Stimulated activated CD8-positive, alpha-beta memory T cell treated with anti-CD3 and anti-CD28 coated beads, Interleukin-15, amount 100 ng/mL, for 24 hours (primary cell): ENCODE measurements at places on chromosomes 4 and X.

GRCh38 chr4:144627663-144628076 is 18.3 kb upstream of the HHIP start:
- no peak for DNase-seq

- no peak for DNase-seq
Observed at GRCh38 chrX:77446908-77447652, at the start of gene FGF16. FGF16 (plus strand) TSS chrX:77447389; CDS start chrX:77447675, 286 bp downstream.

DNA sequence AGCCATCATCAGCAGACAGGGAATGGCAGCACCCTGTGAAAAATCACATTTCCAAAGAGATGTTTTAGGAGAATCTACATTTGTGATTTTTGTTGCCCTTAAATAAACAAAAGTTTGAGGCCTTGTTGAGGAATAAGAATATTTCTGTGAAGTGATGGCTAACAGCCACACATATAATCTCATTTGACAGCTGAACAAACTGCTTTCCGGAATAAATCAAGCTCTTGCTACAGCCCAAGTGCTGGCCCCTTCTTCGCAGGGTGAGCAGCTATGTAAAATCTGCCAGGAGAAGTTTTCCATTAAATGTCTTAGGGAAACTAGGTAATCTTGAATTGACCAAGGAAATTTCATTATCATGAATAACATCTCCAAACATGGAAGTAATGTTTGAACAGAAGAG is 106.4 kb upstream of the GPM6B start:
- DNase-seq: no peak

GRCh38 chrX:21151051-21151450 is 223.2 kb upstream of the CNKSR2 start:
- DNase-seq: no peak

DNA sequence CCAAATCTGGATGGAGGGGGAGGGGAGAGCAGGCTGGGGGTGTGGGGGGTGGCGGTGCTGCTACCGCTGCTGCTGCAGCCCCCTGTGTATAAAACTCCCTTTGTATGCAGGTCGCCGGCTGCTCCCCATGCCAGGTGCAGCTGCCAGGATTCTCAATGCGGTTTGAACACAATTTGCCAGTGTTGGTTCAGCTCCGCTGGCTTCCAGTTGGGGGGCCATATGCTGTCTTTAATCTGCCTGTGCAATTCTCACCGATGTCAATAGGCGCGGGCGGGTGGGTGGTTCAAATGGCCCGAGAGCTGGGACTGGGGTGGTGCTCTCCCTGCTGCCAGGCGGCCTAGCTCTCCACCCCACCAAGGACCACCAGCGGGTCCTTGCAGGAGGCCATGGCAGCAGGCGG is 257.6 kb downstream of the BCOR start:
- DNase-seq: no peak

- no peak for DNase-seq
Observed at GRCh38 chrX:28311466-28311865, 275.8 kb upstream of the IL1RAPL1 start.

GRCh38 chrX:72304877-72305276 is 837 bp downstream of the CITED1 start:
- no peak for DNase-seq

- no peak for DNase-seq
Observed at GRCh38 chr4:155681886-155682285, 15.2 kb downstream of the GUCY1A1 start.

GRCh38 chrX:16664626-16665025 is 14.7 kb downstream of the S100G start:
- DNase-seq: no peak

- no peak for DNase-seq
Observed at GRCh38 chrX:69133921-69134542, 31.2 kb downstream of the PJA1 start.

- DNase-seq: no peak
Observed at GRCh38 chr4:39712819-39713607, 15.1 kb downstream of the UBE2K start.

DNA sequence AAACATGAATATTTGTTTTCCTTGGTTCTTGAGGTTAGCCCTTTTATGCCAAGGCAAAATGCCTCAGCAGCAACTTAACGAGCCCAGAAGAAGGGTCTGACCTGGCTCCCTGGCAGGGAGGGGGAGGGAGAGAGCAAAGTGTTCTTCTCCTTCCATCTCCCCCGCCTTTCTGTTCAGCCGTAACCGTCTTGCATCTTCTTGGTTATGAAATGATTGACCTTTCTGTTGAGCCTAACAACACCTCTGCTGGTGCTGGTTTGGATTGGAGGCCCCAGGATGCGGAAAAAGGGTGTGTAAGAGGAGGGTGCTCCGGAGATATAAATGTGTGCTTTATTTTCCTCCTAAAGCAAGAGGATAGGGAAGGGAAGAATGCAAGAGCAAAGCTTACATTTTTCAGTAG is 44.7 kb downstream of the PTTG2 start:
- DNase-seq: no peak

GRCh38 chr4:128315756-128316520 is 28.3 kb upstream of the PGRMC2 start:
- DNase-seq: no peak

DNA sequence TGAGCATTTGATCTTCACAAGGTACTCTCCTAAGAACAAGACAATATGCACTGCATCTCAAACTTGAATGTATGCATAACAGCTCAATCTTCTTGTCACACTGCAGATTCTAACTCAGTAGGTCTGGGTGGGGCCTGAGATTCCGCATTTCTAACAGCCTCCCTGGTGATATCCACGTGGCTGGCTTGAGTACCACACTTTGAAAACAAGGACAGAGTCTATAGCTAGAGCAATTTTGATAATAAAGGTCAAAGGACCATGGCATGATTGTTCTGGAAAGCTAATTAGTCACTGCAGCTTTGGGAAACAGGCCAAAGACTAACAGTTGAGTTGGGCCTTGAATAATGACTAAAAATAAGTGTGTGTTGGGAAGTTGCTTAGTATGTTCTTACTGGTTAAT is 213.3 kb downstream of the GBA3 start:
- no peak for DNase-seq

DNA sequence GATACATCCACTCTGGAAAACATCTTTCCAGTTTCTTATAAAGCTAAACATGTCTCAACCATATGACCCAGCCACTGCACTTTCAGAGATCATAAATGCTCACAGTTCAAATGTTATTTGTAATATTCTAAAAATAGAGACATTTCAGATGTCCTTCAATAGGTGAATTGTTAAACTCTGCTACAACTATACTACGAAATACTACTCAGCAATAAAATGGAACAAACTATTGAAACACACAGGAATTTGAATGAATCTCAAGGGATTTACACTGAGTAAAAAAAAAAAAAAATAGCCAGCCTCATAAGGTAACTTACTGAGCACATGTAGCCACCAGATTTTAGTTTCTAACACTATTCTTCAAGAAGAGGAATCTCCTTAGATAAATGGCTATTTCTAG is 253.9 kb downstream of the PCDH18 start:
- no peak for DNase-seq

- no peak for DNase-seq
Observed at GRCh38 chr4:152436384-152436783, 99.5 kb downstream of the FBXW7 start.

GRCh38 chr4:155433636-155434360 is 57.0 kb upstream of the MAP9 start:
- no peak for DNase-seq

- no peak for DNase-seq
Observed at GRCh38 chr4:168212656-168213055, 105.9 kb downstream of the DDX60 start.

DNA sequence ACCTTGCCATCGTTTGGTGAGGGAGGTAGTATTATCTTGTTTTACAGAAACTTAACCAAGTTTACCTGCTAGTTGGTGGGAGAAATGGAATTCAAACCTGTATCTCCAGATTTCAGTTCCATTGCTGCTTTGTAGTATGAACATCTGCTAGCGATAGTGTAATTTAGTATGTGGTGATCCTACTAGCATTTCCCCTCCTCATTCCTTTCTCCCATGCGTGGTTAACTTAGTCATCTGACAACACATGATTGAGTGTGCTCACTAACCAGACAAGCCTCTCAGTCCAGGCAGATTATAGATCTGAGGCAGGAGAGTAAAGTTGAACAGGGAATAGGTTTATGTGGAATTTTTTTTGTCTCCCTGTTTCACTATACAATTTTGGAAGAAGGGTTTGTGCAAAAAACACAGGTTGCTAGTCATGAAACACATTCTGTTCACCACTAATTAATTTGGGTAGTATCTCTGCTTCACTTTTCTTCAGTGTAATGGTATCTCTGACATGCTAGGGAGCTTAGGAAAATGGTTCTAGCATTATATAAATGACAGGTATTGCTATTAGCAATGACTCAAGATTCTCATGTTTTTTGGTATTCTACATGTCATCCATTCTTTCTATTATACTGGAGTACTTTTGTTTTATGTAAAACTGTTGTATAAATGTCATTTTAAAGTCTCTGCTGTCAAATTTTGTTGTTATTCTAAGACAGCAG is 21.7 kb downstream of the RBPJ start:
- no peak for DNase-seq

DNA sequence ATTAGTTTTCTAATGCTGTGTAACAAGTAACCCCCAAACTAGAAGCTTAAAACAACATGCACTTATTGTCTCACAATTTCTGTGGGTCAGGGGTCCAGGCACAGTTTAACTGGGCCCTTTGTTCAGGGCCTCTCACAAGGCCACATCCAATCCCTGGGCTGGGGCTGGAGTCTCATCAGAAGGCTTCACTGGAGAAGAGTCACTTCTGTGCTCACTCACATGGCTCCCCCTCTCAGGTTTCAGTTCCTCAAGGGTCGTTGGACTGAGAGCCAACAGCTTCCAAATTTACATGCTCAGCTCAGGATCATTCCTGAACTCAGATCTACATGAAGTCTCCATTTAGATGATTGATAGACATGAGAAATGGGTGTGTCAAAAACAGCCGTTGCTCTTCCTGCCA is 77.1 kb downstream of the EVC start:
- no peak for DNase-seq

- DNase-seq: no peak
Observed at GRCh38 chr4:86848136-86848535, 1.0 kb downstream of the SLC10A6 start.

DNA sequence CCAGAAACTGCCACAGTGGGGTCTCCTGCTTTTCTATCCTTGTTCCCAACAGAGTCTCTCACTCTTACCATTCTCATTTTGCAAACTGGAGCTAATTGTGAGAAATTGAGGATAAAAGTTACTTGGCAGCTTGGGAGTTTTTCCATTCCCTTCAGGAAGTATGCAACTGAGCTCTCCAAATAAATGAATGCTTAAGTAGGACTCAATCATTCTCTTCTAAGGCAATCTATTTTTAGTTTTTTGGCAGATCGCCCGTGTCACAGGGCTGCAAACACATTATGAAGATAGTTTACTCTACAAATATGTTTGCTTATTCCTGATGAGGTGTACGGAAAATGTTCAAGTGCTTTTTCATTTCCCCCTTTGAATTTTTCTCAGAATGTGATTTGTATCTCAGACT is 5.3 kb downstream of the ASB11 start:
- no peak for DNase-seq

DNA sequence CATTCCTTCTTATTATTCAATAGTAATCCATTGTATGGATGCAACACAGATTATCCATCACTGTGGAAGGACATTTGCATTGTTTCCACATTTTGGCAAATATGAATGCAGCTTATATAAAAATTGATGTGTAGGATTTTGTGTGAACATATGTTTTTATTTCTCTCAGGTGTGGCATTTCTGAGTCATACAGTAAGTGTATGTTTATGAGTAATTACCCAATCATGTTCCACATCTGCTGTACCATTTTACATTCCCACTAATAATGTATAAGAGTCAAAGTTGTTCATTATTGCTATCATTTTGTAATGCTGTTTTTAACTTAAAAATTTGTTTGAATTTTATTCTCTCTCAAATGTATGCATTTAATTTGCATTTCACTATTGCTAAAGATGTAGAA is 25.5 kb downstream of the MAGEA4 start:
- DNase-seq: no peak

- DNase-seq: no peak
Observed at GRCh38 chrX:85004255-85004654, 578 bp downstream of the APOOL start.

DNA sequence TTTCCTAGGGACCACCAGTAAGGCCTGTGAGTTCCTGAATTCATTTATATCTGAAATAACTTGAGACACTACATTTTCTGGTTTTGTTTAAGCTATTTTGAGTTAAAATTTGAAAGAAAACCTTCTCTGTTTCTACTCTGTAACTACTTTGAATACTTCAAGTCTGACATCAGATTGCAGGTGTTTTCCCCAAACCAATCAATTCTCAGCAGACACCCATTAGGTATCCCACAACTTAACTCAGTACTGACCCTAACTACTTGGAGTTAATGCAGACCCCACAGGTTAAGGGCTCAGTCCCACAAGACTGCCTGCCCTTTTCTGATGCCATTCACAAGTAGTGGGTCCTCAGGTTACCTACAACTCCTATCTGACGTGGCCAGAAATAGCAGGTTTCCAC is 1100.0 kb upstream of the SLIT2 start:
- DNase-seq: no peak

DNA sequence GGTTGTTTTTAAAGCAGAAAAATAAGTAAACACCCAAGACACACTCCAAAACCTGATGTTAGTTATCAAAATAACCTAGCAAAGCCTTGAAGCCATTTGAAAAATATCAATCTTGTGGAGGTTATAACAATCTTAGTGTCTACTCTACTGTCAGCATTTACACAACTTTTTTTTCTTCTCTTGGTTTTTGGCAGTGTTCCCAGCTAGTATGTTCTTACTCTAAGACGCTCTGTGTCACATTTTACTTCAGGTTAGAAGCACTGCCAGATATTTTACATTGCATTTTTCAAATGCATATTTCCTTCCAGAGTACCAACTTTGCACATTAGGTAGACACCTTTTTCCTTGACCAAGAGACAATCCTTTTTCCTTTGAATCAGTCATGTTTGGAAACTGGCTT is 114.0 kb upstream of the INPP4B start:
- DNase-seq: no peak

- no peak for DNase-seq
Observed at GRCh38 chrX:39808471-39808917, 289.3 kb downstream of the BCOR start.
